ENCODE measurements at places on chromosomes 12 and 14.
A peak's percentile ranks its signal among the peaks of the same experiment; 100 is the strongest.

DNA sequence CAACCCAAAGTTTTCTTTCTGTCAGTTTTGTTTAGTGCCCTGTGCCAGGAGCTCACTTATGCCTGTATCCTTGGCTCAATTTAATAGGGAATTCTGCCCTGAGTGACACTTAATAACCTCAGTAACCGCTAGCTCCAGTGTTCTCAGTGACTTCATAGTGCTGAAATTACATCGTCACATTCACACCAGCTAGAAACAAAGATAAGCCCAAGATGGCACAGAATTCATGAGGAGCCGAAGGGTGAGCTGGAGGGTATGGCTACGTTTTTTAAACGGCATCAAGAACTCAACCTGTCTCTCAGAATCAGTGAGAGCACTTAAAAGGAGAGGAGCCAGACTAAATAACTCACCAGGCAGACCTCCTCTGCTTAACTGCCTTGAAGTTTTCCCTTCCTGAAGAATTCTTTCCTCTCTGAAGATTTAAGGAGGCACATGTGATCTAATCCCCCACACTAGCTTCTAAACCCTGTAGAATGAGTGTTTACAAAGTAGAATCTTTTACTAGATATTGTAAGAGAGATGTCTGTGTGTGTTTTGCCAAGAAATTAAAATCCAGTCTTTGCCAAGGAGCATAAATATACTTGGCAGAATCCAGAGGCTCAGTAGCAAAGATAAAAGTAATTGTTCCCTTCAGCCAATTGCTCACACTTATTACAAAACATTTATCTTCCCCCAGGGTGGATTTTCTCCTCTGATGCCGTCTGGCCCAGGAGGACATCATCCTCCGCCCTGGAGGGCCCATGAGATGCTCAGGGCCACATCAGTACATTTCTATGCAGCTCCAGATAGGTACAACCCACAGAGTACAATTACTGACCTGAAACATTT is 37.3 kb downstream of the PTGER2 start:
- DNase-seq = no peak

DNA sequence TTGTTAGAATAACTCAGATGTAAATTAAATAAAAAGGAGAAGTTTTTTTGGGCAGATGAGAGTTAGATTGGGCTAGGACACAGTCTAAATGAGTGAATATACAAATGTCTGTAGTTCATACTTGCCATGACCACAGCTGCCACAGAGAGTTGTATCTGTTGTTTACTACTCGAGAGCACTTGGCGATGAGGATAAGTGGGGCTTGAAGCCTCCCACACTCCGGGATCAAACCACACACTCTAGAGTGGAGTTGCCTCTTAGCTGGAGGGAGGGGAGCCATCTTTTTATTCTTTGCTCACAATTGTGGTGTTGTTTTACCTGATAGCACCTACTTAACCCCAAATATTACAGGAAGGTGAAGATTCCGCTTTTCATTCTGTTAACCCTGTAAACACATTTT is 27.5 kb downstream of the BEST3 start:
- no peak for DNase-seq

DNA sequence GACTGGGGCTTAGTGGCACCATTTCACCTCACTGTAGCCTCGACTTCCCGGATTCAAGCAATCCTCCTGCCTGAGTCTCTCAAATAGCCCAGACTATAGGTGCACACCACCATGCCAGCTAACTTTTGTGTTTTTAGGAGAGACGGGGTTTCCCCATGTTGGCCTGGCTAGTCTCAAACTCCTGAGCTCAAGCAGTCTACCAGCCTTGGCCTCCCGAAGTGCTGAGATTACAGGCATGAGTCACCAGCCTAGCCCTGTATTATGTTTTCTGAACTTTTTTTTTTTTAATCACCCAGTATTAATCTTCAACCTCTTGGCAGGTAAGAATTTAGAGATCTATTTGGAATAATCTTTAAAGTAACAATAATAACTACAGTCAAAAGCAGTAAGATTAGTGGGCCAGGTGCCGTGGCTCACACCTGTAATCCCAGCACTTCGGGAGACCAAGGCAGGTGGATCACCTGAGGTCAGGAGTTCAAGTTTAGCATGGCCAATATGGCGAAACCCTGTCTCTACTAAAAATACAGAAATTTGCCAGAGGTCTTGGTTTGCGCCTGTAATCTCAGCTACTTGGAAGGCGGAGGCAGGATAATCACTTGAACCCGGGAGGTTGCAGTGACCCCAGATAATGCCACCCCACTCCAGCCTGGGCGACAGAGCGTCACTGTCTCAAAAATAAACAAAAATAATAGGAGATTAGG is 8.6 kb downstream of the NANOG start:
- no peak for DNase-seq

GRCh38 chr12:42145197-42145549 is 499 bp upstream of the GXYLT1 start:
- no peak for DNase-seq

DNA sequence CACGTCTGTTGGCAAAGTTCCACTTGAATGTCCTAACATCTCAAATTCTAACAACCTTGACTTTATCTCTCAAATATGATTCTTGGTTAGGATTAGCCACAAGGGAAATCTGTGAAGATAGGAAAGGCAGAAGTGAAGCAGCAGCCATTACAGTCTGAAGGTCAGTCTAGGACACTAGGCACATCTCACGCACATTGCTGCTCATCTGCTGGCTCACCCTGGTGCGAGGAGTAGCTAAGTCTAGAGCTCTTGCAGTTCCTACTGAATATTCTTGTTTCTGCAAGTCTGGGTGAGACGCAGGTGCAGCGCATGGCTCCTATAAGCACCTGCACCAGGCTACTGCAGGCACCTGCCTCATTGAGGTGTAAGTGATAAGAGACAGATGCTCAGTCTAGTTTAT is 6.4 kb upstream of the SLC25A3 start:
- no peak for DNase-seq

- peak; percentile 28 for DNase-seq
Measured at GRCh38 chr12:22101749-22102243, 55.8 kb downstream of the CMAS start.

GRCh38 chr12:1277905-1278304 is 286.9 kb downstream of the ERC1 start:
- DNase-seq = no peak

DNA sequence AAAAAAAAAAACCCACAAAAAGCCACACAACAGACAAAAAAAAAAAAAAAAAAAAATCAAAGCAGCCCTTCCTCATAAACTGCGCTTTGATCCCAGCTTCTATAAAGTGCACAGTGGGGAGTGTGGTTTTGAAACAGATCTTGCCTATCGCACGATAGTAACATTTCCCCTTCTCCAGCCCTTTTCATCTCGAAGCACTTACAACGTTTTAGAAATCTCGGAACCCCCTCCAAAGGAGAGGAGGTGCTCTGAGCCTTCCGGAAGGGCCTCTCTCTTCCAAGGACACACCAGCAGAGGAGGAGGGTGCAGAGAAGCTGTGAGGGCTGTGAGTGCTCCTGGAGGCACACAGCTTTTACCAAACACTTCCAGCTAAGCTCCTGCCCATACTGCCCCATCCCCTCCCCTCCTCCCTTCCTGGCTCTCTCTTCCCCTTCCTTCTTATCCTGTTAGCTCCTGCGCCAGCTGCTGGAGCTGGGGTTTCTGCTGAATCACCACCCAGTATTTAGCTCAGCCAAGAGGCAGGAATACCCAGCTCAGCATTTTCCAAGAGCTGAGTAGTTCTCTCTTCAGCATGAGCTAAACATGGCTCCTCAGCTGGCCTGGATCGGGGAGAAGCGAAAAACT is 28.4 kb downstream of the SLC7A8 start:
- DNase-seq = no peak

GRCh38 chr14:68124979-68125731 is 305.6 kb downstream of the RAD51B start:
- DNase-seq = no peak

DNA sequence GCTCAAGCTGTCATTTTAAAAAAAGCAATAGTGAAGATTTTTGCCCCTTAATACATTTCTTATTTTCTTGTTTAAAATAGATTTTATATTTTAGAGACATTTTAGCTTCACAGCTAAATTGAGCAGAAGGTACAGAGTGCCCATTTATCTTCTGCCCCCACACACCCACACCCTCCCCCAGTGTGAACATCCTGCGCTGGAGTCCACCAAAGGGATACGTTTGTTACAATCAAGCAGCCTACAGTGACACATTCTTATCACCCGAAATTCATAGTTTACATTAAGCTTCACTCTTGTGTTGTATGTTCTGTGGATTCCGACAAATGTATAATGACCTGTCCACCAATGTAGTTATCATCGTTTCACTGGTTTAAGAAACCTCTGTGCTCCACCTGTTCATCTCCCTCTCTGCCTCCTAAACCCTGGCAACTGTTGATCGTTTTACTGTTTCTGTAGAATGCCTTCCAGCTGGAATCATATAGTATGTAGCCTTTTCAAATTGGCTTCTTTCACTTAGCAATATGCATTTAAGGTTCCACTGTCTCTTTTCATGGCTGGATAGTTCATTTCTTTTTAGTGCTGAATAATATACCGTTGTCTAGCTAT is 91.0 kb upstream of the TRAF3 start:
- no peak for DNase-seq

GRCh38 chr12:67362526-67362925 is 93.4 kb downstream of the CAND1 start:
- no peak for DNase-seq

GRCh38 chr12:53234271-53234914 is 2.4 kb upstream of the RARG start:
- no peak for DNase-seq

DNA sequence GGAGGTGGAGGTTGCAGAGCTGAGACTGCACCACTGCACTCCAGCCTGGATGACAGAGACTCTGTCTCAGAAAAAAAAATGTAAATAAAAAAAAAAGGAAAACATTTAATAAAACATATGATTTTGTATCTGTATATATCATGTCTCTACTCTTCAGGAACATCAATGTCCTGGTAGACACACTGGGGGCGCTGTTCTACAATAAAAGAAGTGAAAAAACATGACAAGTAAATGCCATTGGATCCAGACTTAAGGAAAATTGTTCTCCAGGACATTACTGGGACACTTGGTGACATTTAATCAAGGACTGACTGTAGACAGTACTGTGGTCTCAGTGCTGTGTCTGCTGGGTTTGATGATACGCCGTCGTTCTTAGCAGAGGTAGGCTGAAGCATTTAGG is 15.5 kb upstream of the KLC1 start:
- no peak for DNase-seq

DNA sequence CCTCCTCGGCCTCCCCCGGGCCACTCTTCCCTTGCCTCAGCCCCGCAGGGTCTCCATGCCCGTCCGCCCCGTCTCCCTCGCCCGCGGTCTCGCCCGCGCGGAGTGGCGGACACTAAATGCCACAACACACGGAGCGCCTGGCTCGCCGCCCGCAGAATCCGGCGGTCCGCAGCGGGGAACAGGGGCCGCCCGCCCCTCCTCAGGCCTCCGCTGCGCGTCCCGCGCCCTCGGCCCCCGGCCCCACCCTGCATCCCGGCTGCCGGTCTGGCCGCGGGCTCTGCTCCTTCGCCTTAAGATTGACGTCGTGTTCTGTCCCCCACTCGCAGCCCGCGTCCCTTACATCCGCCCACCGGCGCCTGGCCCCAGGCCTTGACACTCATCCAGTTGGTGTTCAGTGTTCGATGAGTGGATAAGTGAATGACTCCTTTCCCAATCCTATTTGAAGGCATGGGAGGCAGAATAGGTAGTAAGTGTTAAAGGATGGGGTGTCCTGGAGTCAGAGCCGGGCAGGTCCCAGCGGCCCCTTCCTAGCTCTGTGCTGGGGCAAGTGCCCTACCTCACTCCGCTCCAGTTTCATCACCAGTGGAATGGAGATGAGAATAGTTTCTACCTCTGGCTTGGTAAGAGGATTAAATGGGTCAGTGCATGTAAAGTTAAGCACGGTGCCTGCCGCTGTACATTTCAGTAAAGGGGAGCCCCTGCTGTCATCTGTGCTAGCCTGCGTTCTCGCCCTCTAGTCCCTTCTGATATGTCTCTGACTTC is 622 bp downstream of the TECPR2 start:
- DNase-seq = peak; percentile 44

GRCh38 chr14:29459969-29460560 is 467.6 kb downstream of the PRKD1 start:
- no peak for DNase-seq

DNA sequence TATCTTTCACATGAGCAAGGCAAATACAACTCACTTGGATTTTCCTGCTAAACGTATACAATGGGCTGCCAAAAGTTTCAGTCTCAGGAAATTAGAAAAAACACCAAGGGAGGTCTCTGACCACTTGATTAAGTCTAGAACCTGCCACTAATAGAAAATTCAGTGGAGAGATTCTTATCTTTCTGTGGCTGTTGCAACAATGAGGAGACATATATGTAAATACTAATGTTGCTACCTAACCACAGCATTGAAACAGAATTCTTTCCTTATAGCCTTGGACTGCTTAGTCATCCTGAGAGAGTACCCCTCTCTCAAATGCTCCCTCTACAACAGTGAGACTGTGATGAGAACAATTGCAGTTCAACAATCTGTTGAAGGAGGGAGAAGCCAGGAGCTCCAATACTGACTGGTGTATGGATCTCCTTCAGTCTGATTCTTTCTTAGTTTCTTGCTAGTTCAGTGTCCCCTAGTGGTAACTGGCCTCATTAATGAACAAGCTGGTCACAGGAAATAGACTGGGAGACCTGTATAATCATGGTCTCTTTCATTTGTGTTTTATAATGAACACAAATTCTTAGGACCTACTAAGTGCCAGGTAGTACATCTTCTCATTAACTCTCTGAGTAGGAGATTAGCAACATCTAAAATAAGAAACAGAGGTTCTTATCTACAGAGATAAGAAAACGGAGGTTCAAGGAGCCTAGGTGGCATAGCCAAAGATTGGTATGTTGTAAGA is 164.5 kb downstream of the SLC38A4 start:
- DNase-seq = no peak

- no peak for DNase-seq
Measured at GRCh38 chr12:107894589-107894988, 120.1 kb downstream of the ASCL4 start.

DNA sequence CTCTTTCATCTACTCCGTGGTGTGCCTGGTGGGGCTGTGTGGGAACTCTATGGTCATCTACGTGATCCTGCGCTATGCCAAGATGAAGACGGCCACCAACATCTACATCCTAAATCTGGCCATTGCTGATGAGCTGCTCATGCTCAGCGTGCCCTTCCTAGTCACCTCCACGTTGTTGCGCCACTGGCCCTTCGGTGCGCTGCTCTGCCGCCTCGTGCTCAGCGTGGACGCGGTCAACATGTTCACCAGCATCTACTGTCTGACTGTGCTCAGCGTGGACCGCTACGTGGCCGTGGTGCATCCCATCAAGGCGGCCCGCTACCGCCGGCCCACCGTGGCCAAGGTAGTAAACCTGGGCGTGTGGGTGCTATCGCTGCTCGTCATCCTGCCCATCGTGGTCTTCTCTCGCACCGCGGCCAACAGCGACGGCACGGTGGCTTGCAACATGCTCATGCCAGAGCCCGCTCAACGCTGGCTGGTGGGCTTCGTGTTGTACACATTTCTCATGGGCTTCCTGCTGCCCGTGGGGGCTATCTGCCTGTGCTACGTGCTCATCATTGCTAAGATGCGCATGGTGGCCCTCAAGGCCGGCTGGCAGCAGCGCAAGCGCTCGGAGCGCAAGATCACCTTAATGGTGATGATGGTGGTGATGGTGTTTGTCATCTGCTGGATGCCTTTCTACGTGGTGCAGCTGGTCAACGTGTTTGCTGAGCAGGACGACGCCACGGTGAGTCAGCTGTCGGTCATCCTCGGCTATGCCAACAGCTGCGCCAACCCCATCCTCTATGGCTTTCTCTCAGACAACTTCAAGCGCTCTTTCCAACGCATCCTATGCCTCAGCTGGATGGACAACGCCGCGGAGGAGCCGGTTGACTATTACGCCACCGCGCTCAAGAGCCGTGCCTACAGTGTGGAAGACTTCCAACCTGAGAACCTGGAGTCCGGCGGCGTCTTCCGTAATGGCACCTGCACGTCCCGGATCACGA is 2.2 kb downstream of the SSTR1 start:
- DNase-seq = peak; percentile 3
